ENCODE measurements at places on chromosomes 1 and 21. TPM values are rescaled to one million over a fixed set of nuclear protein-coding genes. Genes with fewer than 3 reads are reported as not detected.

Gene ITLN2
- total RNA-seq = 0.99 TPM

DNA sequence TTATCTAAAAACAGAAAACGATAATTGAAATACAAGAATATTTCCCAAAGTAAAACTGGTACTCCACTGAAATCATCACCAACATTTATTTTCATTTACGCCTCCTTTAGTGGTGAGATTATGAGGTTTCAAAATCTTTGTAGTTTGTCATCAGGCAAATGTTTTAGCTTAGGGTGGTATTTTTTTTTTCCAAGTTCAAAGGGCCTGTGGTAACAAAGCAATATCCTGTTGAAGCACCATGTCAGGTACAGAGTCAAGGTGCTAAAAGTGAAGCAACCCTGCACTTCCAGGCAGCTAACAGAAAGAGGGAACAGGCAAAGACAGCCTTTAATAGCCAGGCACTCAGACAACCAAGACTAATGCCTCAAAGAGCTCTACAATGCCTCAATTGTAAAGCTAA is 89.2 kb downstream of the JAK1 start:
- H3K4me1 ChIP-seq = no peaks in the 10 kb centered on the region
- no peak overlapping the region for H3K27ac ChIP-seq
- DNase-seq = no peak
- peaks cover 26% of the 10 kb centered on the region for H3K36me3 ChIP-seq

DNA sequence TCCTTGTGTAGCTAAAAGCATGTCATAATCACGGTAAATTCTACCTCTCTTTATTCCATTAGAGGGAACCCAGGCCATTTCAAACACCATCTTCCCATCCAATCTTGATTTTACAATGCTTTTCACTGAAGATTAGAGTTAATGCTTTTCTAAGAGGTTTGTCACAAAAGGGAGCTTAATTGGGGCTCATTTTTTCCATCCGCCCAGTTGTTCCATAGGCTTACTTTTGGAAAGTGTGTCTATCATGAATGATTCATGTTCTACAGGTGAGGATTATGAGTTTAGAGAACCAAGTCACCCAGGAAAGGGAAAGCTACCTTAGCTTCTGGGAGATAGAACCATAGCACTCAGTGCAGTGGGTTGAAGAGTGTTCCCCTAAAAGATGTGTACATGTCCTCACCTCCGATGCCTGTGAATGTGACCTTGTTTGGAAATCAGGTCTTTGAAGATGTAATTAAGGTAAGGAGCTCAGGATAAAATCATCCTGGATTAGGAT is 286.9 kb upstream of the RUNX1 start:
- no peak for DNase-seq
- peaks cover 3% of the 10 kb centered on the region for H3K27me3 ChIP-seq
- H3K4me3 ChIP-seq = no peak overlapping the region
- no peaks in the 10 kb centered on the region for H3K4me1 ChIP-seq
- no peak overlapping the region for H3K27ac ChIP-seq
- no peaks in the 10 kb centered on the region for H3K36me3 ChIP-seq

GRCh38 chr1:31485166-31485565 is 72.2 kb downstream of the SERINC2 start:
- H3K4me1 ChIP-seq = peaks cover 13% of the 10 kb centered on the region
- H3K4me3 ChIP-seq = no peak overlapping the region
- H3K27me3 ChIP-seq = peaks cover 8% of the 10 kb centered on the region
- no peaks in the 10 kb centered on the region for H3K36me3 ChIP-seq

Gene CCDC181
- total RNA-seq = 3.5 TPM

- H3K4me3 ChIP-seq = no peak overlapping the region
- no peak overlapping the region for H3K27ac ChIP-seq
- no peaks in the 10 kb centered on the region for H3K36me3 ChIP-seq
- DNase-seq = no peak
Observed at GRCh38 chr1:196142111-196142640, 466.1 kb downstream of the KCNT2 start.

GRCh38 chr1:111538343-111539025 is 35.1 kb upstream of the ADORA3 start:
- no peak overlapping the region for H3K4me3 ChIP-seq
- H3K27me3 ChIP-seq = peaks cover 3% of the 10 kb centered on the region
- H3K27ac ChIP-seq = no peak overlapping the region

Gene AMY2A
- not detected for total RNA-seq

DNA sequence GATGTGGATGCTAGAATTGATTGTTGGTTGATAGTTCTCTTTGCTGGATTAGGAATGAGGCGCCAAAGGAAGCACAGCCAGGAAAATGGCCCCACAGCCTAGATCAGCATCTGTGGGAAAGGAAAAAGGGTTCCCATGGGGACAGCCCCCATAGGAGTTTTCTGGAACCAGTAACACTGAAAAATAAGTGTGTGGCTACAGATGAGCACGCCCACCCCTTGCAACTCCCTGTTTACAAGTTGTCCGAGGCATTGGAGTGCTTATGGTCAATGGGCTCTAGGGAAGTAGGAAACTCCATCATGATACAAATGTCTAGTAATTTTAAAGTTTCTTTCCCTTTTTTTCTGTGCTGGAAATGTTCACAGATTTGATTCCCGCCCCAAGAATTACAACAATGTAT is 23.8 kb upstream of the UBE2U start:
- H3K27me3 ChIP-seq = no peaks in the 10 kb centered on the region
- DNase-seq = no peak
- H3K27ac ChIP-seq = no peak overlapping the region

Data from type B pancreatic cell (in vitro differentiated cells).